Activated CD8-positive, alpha-beta T cell treated with anti-CD3 and anti-CD28 coated beads for 36 hours (primary cell): ENCODE measurements at places on chromosomes 6 and 20.

GRCh38 chr20:40956542-40957264 is 71.9 kb upstream of the TOP1 start:
- no peak for DNase-seq

DNA sequence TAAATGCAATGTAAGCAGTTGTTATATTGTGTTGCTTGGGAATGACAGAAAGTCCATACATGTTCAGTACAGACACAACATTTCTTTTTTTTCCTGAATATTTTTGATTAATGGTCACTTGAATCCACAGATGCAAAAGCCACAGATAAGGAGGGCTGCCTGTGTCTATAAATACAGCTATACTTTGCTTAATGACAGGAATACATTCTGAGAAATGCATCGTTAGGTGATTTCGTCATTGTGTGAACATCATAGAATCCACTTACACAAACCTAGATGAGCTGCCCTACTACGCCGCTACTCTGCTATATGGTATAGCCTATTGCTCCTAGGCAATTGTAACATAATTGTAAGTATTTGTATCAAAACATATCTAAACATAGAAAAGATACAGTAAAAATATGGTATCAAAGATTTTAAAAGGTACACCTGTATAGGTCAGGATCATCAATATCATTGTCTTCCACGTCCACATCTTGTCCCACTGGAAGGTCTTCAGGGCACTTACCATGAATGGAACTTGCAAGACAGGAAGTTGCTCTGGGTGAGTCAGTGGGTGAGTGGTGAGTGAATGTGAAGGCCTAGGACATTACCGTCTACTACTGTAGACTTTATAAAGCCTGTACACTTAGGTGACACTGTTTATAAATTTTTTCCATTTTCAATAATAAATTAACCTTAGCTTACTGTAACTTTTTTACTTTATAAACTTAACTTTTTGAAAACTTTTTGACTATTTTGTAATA is 27.9 kb upstream of the POPDC3 start:
- no peak for DNase-seq

GRCh38 chr6:81772741-81773140 is 20.3 kb upstream of the TENT5A start:
- DNase-seq = peak; percentile 37

GRCh38 chr20:14199111-14199510 is 138.3 kb downstream of the FLRT3 start:
- no peak for DNase-seq

DNA sequence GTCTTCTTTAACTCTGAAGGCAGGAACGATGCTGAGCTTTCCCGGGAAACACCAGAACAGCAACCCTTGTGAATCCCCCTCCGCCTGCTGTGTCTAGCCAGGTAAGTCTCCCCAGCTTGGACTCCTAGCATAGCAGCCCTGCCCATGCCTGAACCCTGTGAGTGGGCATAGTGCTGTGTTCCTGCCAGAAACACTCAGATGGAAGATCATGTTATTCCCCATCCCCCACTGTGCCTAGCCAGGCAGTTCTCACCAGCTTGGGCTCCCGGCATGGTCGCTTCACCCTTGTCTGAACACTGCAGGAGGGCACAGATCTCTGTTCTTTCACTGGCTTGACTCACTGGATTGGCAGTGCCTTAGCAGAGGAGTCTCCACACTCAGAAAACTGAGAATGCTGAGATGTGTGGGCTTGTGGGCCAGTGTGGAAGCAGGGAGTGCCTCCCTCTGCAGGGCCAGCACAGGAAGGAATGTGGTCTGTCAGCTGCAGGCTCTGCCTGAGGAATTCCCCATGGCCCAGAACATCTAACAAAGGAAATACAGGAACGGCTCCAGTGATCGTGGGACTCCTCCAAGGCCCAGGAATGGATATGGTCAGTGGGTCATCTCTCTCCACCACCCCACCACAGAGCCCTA is 440.1 kb upstream of the ADGRB3 start:
- DNase-seq = no peak

GRCh38 chr6:1525364-1526038 is 84.2 kb upstream of the FOXC1 start:
- DNase-seq = no peak

GRCh38 chr20:34129518-34130162 is 17.6 kb upstream of the EIF2S2 start:
- peak; percentile 68 for DNase-seq

GRCh38 chr6:136963259-136963658 is 41.2 kb downstream of the SLC35D3 start:
- DNase-seq = no peak

DNA sequence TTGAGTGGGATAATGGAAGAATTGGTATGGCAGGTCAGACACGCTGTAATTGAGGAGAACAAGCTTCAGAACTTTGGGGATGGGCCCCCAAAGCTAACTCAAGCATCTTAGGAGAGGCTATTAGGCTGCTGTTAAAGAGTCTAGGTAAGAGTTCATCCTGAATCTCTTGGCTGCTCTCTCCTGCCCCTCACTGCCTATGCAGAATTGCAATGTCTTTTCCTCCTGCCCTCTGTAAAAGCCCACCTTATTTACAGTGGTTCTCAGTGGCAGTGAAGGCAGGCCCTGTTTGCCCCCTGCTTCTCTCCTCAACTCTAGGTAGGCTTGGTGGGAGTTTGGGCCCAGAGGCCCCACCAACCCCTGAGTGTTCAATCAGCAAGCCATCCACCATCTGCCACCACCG is 55.0 kb downstream of the LYRM2 start:
- no peak for DNase-seq
